ENCODE measurements at places on chromosomes 16 and 17.

DNA sequence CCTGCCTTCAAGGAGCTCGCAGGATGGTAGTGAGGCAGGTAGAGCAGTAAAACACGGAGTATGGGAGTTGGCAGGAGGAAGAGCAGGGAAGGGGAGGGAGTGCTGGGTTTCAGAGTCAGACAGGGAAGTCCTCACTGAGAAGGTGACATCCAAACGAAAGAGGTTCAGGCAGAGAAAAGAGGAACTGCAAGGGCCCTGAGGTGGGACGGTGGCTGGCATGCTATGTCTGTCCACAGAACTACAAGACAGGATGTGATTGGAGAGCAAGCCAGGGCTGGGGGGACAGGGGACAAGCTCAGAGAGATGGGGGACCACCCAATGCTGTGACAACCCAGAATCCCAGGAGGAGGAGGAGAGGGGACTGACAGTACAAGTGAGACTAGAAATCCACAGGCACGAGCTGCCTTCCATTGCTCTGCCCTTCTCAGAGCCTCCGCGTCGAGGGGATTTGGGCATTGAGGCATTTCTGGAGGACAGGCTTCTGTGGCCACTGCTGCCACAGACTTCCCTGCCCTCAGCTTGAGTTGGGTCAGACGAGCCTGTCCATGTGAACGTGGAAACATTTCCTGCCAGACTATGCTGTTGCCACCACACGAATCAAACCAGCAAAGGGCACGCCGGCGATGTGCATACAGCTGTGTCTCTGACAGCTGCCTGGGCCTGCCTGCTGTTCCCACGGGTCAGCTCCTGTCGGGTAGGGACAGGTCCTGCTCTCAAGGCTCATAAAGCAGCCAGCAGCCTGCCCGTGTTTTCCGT lies 100.1 kb downstream of the RAB11FIP4 start:
- no peak for DNase-seq

- no peak for DNase-seq
Measured at GRCh38 chr17:7018331-7018964, 4.4 kb upstream of the BCL6B start.

DNA sequence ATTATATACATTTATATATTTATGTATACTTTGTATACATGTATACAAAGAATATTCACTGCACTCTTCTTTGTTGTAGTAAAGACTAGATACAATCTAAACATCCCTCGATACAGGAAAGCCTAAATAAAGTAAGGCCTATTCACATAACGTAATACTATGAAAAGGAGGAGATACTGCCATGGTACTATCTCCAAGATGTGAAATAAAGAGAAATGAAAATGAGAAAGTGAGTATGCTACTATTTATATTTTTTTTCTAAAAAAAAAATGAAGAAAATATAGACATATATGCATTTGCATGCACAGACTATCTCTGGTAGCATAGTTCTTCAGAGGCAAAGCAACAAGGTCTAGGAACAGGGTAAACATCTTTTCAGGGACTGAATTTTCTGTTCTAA lies 19.4 kb downstream of the CFDP1 start:
- DNase-seq = no peak

GRCh38 chr17:82866590-82867191 lies 26.9 kb upstream of the ZNF750 start:
- DNase-seq = no peak

DNA sequence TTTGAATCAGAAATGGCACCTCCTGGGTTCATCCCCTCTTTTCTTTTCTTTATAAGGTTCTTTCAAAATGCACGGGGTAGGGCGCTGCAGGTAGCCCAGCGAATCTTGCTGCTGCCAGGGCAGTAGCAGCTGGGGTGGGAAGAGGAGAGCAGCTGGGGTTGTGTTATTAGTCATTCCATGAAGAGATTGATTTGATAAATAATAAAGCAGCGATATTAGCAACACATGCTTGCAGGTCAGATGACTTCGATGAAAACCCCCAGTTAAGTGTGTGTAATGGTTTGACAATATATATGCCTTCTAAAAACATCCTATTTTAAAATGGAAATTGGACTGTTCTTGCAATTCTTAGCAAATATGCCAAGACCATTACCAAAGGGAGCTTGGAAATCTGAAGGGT lies 200.7 kb downstream of the CCDC182 start:
- no peak for DNase-seq

DNA sequence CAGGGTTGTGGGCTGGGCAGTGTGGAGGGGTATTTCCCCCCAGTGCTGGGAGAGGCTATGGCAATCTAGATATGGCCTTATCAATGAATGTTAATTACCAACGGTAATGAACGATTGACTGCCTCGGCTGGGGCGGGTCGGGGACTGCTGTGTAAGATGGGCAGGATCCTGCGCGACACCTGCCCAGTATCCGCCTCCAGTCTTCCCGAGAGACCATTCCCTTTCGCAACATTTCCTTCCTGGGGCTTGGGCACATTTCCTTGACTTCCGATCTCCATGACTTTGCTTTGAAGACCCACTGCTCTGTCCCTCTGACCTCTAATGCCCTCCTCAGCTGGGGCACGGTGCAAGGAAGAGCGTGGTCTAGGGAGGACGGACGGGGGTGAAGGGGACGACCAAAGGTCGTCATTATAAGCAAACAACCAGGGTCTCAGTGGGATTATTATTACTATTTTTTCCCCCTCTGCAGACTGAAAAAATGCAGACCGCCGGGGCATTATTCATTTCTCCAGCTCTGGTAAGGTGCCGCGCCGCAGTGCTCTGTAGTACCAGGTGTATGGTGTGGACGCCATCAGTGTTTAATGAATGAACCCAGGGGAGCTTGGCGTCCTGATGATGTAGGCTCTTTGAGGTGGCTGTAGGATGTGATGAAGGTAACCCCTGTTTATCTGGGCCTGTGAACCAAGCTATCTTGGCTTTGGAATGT lies 506 bp downstream of the ATP5MC1 start:
- DNase-seq = no peak

- DNase-seq = no peak
Measured at GRCh38 chr16:3030222-3031212, 6.2 kb downstream of the BICDL2 start.

GRCh38 chr16:86245351-86245750 lies 265.0 kb upstream of the FOXF1 start:
- no peak for DNase-seq

- no peak for DNase-seq
Measured at GRCh38 chr16:9821331-9821730, 360.9 kb downstream of the GRIN2A start.

DNA sequence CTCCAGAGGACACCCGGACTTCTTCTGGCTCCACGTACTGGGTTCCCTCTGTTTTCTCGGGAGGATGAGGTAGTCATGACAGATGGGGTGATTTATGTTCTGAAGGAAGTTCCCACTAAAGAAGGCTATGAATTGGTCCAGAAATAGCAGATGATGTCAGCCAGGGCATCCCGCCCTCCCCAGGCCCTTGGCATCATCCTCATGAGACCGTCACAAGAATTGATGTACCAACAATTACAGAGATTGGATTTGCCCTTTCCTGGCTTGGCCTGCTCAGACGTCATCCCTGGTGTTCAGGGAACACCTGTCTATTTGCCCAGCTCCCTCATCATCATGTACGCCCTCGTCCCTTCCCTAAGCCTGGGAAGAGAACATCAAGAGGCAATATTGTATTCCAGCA lies 102.8 kb upstream of the CCL1 start:
- DNase-seq = no peak

DNA sequence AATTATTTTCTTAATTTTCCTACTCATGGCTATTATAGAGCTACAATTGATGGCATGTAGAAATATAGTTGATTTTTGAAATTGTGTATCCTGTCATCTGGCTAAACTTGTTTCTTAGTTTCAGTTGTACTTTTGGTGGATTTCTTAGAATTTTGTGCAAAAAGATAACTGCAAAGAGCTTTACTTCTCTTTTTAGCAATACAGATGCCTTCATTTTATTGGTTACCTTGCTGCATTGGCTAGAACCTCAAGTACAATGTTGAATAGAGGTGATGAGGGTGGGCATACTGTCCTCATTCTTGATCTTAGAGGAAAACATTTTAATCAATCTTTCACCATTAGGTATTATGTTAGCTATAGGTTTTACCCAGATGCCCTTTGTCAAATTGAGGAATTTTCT lies 67.9 kb downstream of the METRNL start:
- DNase-seq = no peak

DNA sequence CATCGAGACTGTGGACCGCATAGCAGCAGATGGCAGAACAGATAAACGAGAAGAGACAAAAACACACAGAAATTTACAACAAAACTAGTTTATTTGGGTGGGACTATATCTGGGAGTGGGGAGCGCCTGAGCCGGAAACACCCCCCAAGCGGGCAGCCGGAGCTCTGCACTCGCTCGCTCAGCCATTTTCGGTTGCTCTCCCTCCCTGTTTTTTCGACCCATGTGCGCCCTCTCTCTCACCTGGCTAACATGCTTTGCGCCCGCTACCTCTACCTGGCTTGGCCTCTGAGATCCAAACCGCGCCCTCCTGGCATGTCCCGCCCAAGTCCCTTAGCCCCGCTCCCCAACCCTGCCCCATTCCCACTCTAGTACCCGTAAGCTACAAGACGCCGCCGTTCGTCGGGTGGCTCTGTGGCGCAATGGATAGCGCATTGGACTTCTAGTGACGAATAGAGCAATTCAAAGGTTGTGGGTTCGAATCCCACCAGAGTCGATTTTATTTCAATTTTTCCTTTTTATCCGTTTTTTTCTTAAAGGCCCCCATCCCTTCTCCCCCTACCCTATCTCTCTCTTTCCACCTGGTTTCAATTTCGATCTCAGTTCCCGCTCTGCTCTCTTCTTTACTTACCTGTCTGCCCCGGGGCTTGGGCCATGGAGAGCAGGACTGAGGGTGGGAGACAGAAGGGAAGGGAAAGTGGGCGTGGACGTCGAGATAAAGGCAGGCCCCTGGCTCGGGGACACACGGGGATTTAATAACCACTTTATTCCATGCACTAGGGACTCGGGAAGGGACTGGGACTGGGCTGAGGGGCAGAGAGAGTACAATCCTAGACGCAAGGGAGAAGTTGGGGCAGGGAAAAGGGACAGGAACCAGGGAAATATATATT lies 2.4 kb upstream of the ALOXE3 start:
- peak; percentile 42 for DNase-seq

GRCh38 chr17:3980381-3981014 lies 16.3 kb upstream of the ATP2A3 start:
- no peak for DNase-seq

DNA sequence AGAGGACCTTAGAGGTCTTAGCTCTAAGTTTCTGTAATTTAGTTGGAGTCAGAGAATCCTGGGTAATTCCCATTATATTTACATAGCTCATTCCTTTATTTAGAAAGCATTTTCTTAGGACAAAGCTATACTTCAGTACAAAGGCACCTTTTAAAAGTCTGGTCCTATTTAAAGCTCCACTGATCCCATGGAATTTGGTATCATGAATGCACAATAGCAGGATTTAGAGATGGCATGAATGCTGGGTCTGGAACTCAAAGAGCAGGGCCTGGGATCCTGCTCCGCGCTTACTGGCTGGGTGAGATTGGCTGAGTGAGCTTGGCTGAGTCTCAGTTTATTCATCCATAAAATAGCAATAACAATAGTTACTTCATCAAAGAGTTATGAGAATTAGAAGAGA lies 4.8 kb downstream of the KRT23 start:
- DNase-seq = no peak

- DNase-seq = no peak
Measured at GRCh38 chr16:19872935-19873334, 11.7 kb downstream of the GPRC5B start.

DNA sequence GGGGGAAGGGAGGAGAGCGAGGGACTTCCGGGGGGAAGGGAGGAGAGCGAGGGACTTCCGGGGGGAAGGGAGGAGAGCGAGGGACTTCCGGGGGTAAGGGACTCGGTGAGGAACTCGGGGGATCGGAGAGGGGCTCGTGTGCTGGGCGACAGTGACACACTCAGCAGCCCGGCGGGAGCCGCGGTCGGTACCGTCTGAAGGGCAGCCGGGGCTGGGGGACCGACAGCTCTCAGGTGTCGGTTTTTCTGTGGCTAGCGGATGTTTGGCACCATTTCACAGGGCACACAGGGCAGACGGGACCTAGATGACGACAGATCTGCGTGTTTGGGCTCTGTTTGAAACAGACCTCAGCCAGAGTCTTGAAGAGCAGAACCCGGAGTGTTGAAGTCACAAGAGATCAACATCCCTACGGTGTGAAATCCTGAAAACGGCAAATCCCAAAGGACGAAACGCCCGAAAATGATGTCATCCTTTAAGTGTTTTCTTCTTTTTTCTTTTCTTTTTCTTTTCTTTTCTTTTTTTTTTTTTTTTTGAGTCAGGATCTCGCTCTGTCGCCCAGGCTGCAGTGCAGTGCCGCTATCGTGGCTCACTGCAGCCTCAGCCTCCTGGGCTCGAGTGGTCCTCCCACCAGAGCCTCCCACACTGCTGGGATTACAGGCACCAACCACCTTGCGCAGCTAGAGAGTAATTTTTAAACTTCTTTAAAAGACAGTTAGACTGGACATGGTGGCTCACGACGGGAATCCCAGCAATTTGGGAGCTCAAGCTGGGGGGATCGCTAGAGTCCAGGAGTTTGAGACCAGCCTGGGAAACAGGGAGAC lies 23.9 kb downstream of the ZNF778 start:
- DNase-seq = peak; percentile 36

GRCh38 chr17:9788601-9789000 lies 2.8 kb downstream of the DHRS7C start:
- no peak for DNase-seq

- DNase-seq = no peak
Measured at GRCh38 chr17:65408050-65408449, 153.4 kb downstream of the AXIN2 start.

DNA sequence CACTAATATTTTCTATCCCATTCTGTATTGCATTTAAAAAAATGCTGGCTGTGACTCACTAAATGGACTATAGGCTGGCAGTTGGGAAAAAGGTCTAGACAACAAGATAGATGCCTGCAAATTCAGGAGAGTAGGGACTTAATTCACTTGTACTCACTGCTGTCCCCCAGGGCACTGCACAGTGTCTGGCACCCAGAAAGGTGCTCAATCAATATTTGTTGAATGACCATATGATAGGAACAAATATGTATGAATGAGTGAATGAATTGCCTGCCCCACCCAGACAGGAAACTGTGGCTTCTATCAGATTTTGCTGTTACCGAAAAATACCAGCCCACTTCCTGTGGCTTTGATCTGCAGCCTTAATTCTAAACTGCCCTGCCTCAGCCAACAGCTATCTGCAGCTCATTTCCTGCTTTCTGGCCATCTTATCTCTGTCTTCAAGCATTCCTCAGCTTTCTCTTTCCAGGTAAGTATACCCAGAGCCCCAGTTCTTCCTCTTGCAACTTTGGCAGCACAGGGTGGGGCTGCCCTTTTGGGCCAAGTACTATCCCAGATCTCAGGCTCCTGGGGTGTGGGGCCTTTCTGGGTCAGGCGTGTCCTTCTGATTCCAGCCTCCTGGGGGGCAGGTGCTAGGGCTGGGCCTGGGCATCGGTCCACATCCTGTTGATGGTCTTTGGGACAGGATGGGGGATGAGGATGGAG lies 15.3 kb upstream of the TNS4 start:
- no peak for DNase-seq

- DNase-seq = no peak
Measured at GRCh38 chr17:38628441-38628840, 22.7 kb upstream of the SRCIN1 start.

DNA sequence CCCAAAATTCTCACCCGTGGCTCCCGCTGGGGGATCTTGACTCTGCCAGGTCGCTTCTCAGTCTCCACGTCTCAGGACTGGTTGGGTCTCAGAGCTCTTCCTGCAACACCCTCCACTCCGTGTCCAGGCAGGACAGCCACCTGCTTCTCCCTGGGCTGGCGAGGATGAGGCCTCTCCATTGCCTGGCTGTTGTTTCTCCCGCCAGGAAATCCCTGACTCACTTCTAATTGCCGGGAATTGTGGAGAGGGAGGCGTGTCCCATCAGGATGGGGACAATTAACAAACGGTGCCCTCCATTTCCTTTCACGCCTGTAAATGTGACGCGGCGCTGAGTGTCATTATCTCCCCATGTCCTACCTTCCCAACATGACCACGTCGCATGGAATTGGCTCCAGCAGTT lies 204.5 kb downstream of the RBFOX3 start:
- DNase-seq = no peak
